ENCODE measurements at places on chromosomes 12 and 14.

- DNase-seq = no peak
These were observed 250.4 kb downstream of the ALX1 start for GRCh38 chr12:85530456-85530855.

DNA sequence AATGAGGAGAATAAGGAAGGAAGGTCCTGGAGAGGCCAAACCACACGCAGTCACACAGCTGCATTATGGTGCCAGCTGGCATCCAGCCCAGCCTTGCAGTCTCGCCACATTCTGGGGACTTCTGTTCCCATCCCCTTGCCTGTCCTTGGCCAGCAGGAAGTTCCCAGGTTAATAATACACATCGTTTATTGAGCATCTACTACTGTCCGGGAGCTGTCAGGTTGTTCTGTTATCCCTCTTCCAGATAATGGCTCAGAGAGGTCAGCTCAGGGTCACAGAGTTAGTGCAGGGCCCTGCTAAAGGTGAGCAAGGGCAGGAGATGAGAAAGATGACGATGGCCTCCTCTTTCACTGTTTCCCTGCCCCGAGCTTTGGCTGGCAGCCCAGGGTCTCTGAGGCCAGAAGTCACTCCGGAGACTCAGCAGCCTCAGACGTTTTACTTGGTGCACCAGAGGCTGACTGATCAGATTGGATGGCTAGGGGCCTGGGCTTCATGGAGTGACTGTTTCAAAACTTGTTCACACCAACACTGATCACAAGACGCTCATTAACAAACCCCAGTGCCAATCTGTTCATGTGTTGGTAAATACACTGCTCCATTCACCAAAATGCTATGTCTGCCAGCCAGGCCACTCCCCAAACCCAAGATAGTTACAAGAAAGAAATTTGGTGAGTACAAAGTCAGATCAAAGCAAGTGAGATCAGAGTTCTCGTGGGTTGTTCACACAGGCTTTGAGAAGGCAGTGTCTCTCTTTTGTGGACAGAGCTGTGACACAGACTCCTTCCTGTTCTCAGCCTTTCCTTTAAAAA, 79.2 kb downstream of the B4GALNT3 start:
- no peak for DNase-seq

- DNase-seq = peak; percentile 65
These were observed 21.3 kb downstream of the FKBP11 start for GRCh38 chr12:48903982-48904411.

DNA sequence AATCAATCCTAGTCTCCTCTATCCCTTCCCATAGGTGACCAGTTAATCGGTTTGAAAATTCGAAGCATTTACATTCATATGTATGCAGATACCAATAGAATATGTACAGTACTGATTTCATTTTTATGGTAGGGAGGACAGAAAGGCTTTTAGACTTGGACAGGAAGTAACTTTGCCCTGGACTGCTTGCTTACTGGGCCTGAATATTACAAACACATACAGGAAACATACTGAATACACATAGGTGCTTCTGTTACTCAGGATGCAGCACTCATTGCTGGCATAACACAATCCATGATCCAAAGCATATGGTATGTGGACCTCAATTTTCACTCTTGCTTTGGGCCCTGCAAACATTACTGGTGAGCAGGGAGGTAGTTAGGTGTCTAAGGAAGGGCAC, 71.1 kb downstream of the CATSPERB start:
- no peak for DNase-seq

- no peak for DNase-seq
These were observed 23.5 kb downstream of the ASB2 start for GRCh38 chr14:93952829-93953228.

GRCh38 chr12:87870493-87871460, 158.4 kb downstream of the C12orf50 start:
- no peak for DNase-seq

DNA sequence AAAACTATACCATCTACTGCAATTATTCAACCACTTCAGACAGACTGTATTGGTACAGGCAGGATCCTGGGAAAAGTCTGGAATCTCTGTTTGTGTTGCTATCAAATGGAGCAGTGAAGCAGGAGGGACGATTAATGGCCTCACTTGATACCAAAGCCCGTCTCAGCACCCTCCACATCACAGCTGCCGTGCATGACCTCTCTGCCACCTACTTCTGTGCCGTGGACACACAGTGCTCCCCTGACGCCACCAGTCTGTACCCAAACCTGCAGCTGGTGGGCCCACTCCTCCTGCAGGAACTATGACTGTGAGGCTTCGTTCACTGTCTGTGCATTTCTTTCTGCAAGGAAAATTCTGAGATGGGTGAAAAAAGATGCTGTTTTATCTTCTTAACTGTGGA, 284.7 kb downstream of the DAD1 start:
- DNase-seq = no peak

GRCh38 chr14:37594971-37595808, at the start of the genes FOXA1 and TTC6:
TSS of gene FOXA1 (minus strand) at chr14:37595249. CDS start at chr14:37594972, 277 bp downstream.
TSS of gene TTC6 (plus strand) at chr14:37595629. CDS start at chr14:37622065, 26,436 bp downstream.
- DNase-seq = no peak

GRCh38 chr12:58106195-58106594, 164.8 kb downstream of the ATP23 start:
- no peak for DNase-seq

GRCh38 chr12:26721800-26722199, 111.2 kb downstream of the ITPR2 start:
- DNase-seq = no peak

- DNase-seq = no peak
These were observed 34.3 kb upstream of the PLEKHG6 start for GRCh38 chr12:6275928-6276887.

DNA sequence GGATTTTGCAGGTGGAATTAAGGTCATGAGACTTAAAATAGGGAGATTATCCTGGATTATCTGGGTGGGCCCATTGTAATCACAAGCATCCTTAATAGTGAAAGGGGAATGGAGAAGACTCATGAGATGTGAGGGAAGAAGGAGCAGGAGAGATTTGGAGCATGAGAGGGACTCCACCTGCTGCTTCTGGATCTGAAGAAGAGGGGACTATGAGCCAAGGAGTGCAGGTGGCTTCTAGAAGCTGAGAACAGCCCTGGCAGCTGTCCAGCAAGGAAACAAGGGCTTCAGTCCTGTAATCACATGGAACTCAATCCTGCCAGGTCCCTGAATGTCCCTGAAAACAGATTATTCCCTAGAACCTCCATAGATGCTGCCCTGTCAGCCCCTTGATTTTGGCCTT, 67.8 kb downstream of the PELI2 start:
- DNase-seq = no peak

GRCh38 chr12:94231709-94232108, 83.3 kb downstream of the PLXNC1 start:
- no peak for DNase-seq

DNA sequence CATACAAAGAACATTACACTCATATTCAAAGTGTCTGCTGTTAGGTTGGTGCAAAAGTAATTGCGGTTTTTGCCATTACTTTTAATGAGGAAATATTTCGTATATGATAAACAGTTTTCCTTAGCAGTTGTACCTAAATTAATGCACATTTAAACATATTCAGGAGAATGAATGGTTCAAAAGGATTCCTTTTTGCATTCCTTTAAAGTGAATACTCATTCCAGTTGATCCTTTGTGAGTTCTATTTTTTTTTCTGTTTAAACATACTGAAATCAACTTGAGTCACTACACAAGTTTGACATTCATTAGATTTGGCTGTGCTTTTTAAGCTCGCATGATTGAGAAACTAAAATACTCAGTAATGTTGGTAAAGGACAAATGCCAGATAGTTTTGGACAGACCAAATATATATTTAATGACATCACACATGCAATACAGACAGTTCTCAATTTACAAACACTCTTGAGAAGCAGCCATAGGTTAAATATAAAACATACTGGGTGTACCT, 13.8 kb upstream of the SLC38A2 start:
- no peak for DNase-seq

DNA sequence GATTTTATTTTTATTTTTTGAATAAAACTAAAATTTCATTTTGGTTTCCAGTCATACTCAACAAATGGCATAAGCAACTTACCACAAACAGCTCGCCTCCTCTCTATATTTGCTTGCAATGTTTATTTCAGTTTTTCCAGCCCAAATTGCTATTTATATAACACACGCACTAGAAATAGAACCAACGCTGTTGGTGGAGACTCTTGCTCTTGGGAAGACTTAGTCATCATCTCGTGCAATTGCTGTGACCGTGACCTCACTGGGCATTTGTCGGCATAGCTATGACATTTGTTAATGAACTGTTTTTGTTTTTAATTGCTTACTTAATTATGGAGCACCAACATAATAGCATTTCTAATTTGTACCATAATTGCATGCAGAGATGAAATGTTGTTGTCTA, 153.1 kb upstream of the OTX2 start:
- no peak for DNase-seq

- no peak for DNase-seq
These were observed 12.3 kb downstream of the CAPS2 start for GRCh38 chr12:75317784-75318183.

- no peak for DNase-seq
These were observed 62.1 kb downstream of the SCAF11 start for GRCh38 chr12:45928309-45928708.

DNA sequence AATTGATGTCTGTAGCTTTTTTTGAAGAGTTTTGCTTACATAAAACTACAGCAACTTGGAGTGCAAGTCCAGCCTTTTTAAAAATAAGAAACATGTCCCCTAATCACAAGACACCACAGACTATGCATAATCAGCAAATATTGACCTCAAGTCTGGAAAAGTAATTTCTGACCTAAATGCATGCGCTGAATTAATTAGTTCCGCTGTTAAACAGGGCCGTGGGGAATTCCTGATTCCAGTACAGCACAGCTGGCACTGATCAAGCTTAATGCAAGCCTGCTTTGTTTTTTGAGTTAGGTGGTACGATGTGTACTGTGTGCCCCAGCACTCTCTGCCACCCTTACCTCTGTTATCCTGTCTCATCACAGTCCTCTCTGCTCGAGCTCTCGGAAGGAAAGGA, 9.2 kb downstream of the MLH3 start:
- DNase-seq = no peak

GRCh38 chr14:87960013-87960787, 32.8 kb downstream of the GALC start:
- no peak for DNase-seq

DNA sequence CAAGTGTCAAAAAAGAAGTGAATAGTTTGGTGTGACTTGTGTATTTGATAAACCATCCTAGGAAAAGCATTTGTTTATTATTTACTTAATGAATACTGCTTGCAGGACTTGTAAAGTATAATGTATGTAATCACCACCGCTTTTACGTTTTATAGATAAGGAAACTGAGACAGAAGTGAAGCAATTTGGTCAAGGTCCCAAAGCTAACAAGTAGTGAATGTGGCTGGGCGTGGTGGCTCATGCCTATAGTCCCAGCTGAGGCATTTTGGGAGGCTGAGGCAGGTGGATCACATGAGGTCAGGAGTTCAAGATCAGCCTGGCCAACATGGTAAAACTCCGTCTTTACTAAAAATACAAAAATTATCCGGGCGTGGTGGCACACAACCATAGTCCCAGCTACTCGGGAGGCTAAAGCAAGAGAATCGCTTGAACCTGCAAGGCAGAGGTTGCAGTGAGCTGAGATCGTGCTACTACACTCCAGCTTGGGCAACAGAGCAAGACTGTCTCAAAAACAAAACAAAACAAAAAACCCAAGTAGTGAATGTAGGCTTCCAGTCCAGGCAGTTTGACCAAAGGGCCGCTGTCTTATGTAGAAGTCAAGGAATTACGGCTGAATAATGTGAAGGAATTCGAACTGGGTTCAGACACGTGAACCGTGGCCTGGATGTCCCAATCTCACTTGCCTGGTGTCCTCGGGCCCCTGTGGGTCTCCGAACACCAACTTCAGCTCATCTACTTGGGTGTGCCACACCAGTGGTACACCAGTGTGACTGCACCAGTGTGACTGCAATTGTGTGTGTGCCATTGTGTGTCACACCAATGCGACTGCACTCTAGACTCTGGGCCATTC, 88.3 kb upstream of the MED13L start:
- DNase-seq = no peak

GRCh38 chr12:110431957-110432587, 18.1 kb downstream of the ARPC3 start:
- DNase-seq = no peak

- DNase-seq = no peak
These were observed 75.9 kb upstream of the TMPO start for GRCh38 chr12:98439471-98439951.

GRCh38 chr12:91074851-91075250, 17.0 kb upstream of the KERA start:
- no peak for DNase-seq

DNA sequence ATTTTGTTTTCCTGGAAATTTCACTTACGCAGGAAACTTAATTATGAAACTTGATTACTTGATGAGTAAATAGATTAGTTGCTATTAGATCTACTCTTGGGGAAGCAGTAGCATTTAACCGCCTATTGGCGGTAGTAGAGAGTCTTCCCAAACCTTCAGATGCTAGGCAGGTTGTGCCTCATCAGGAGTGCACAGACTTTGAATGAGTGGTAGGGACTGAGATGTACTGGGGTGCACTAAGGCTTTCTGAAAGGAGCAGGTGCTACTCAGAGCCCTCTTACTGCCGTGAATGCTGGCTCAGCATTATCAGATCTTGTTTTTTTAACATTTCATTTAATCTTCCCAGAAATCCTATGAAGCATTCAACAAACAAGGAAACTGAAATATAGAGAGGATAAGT, 7.7 kb downstream of the GATC start:
- no peak for DNase-seq

DNA sequence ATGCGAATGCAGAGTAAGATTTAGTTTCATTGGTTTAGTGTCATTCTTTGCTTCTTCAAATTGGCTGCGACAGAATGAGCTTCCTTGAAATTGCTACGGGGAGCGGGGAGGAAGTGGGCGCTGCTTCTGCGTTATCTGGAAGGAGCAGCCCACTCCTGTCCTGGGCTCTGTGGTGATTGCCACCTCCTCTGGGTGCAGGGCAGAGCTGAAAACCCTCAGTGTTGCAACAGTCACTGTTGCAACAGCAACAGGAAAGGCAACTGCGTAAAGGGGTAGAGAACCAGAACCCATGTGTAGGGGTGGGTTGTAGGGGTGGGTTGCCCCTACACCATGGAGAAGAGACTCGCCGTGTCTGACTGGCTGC, 57.7 kb downstream of the MAX start:
- no peak for DNase-seq

- no peak for DNase-seq
These were observed 589.5 kb downstream of the NOVA1 start for GRCh38 chr14:26008290-26008689.
